NCI-H460 (cell line): ENCODE measurements at places on chromosomes 7 and 10. TPM values are rescaled to one million over a fixed set of nuclear protein-coding genes. Genes with fewer than 3 reads are reported as not detected.

SPDYE9 gene
- total RNA-seq = 0.54 and 0.55 TPM in 2 replicates

CALML5 gene
- total RNA-seq = not detected in 2 replicates

FAM3C gene
- total RNA-seq = 52.4 and 65.3 TPM in 2 replicates

OPALIN gene
- total RNA-seq = not detected in 2 replicates

MINDY4 gene
- 3.6 and 4.0 TPM in 2 replicates for total RNA-seq

CRHR2 gene
- not detected in 2 replicates for total RNA-seq

TNKS2 gene
- 27.4 and 33.8 TPM in 2 replicates for total RNA-seq

DNA sequence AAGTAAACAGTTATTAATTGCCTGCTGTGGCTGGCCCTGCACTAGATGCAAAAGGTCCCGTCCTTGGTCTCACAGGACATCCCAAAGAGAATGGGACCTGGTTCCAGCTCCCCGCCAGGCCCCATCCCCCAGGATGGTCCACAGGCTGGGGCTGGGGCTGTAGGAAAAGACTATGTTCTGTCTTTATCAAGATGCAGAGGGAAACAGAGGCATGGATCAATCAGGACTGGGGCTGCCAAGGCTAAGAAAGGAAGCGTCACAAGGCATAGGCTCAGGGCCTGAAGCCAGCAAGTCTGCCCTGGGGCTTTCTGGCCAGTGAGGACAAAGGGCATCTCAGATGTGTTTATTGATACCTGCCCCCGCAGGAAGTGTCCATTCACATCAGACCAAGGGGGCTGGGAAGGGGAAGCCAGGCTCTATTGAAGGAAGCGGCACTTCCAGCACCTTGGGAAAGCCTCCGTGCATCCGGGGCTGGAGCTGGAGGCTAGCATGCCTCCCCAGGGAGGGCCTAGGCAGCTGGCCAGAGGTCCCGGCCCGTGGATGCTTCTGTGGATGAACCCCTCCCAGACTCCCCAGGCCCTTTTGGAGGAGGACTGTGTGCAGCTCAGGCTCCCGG lies 5.8 kb downstream of the VSIR start:
- peak; percentile 48 for DNase-seq

GRCh38 chr7:46532571-46532970 lies 611.5 kb upstream of the IGFBP3 start:
- peak; percentile 84 for DNase-seq

GRCh38 chr10:93604146-93604545 lies 3.1 kb upstream of the RBP4 start:
- DNase-seq = no peak

GRCh38 chr10:84695902-84696301 lies 367.5 kb downstream of the CCSER2 start:
- no peak for DNase-seq

DNA sequence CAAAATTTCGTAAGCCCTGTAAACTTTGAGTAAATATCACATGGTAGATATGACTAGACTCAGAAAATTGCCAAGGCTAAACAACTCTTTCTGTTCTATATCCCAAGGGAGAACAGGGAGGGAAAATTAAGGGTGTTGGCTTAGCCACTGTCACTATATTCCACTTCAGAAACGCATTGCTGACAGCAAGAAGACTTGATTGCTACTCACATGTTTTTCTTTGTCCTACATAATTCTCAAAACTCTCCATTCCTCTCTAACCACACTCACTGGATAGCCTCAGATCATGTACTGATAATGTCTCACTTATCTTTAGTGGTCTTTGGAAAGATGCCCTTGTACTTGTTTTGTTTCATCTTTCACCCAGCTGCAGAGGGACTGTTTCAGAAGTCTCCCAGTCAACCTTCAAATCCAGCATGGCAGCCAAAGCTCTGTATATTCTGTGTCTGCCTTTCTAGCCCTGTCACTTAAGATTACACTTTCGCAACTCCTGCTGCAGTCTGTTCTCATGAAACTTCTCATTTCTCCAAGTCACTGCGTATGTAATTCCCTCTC lies 582.4 kb upstream of the FZD8 start:
- DNase-seq = peak; percentile 5

DNA sequence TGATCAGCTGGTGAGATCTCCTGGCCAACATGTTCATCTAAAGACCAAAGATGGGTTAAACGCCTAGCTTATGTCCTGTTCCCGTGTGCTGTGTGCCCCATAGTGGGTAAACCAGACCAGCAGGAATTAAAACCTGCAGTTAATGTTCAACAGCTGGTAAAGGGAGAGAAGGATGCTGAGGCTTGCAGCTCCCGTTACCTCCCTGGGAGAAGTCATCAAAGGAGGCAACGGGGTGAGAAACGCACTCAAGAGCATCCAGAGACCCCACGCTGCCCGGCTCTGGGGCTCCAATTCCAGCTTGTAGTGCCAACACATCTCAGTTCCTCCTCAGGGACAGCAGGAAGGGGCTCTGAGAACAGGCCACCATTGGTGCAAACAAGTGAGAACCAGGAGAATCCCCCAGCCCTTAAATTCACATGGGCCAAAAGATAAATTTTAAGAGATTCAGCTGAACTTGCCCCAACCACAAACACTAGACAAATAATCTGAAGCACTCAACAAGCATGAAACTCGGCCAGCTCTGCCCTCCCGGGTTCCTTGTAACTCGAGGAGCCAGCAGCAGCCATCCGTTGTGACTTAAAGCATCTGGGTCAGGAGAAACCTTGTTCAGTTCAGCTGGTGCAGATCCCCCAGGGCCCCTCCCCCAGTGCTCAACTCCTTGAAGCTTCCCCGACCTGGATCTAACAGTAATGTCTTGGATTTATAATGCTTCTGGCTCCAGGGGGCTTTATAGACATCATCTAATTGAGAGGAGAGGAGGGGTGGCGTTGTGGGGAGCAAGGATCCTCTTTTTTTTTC lies 29.4 kb downstream of the FAM241B start:
- no peak for DNase-seq

DNA sequence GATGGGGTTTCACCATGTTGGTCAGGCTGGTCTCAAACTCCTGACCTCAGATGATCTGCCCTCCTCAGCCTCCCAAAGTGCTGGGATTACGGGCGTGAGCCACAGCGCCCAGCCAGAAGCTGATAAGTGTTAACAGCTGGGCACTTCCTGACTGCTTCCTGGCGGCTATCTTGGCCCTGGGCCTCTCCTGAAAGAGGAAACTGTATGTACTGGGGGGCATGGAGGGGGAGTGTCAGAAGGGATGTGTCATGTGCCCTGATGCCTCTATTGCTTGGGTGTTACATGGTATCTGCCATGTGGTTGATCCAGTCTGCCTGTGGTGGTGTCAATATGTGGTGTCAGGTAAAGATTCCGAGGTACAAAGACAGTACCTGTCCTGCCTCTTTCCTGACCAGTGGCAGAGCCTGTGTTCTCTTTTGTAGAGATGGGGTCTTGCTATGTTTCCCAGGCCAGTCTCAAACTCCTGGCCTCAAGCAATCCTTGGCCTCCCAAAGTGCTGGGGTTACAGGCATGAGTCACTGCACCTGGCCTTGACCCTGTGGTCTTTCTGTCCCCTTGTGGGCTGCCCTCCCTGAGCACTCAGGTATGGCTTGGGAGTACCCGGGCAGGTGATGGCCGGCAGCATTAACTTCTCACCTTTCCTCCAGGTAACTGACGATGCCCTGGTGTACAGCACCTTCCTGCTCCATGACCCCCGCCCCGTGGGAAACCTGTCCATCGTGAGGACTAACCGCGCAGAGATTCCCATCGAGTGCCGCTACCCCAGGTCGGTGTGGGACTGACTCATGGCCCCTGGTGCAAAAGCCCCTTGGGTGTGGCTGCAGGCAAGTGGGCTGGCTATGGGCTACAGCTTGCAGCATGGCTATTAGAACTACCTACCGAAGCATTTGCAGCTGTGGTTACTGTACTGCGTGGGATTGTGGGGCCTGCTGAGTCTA lies 4.4 kb downstream of the ZP3 start:
- DNase-seq = no peak

DNA sequence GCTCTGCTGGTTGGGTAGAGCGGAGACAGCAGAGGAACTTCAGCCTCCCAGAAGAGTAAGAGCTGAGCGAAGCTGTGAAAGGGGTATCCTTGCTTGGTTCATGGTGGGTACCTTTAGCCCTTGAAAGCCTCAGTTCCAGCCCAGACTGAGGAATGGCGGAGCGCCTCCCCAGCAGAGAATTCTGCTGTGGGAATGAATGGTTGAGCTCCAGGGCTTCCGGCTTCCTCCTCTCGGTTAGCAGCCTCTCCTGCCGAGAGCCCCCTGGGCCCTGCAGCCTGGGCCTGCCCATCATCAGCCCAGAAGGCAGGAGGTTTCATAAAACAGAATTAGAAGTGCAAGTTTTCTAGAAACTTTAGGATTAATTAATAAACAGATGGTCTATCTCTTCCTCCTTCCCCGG lies 79.9 kb upstream of the ANLN start:
- no peak for DNase-seq

DNA sequence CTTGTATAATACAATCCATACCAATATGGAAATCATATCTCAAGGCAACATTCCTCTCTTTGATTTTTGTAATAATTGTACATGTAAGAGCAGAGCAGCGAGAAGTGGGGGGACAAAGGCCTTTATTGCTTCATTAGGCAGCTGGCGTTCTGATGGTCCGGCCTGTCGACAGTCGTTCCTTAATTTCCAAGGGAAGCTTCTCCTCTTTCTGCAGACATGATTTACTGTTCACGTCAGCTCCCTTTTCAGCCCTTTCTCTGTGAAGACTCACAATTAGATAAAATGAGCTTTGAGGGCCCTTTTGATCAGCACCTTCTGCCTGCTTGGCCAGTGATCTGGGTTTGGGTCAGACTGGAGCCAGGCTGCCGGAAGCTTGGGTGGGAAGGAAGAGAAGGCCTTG lies 65.6 kb upstream of the CTBP2 start:
- no peak for DNase-seq

GRCh38 chr10:11586170-11586569 lies 25.3 kb downstream of the USP6NL start:
- no peak for DNase-seq

DNA sequence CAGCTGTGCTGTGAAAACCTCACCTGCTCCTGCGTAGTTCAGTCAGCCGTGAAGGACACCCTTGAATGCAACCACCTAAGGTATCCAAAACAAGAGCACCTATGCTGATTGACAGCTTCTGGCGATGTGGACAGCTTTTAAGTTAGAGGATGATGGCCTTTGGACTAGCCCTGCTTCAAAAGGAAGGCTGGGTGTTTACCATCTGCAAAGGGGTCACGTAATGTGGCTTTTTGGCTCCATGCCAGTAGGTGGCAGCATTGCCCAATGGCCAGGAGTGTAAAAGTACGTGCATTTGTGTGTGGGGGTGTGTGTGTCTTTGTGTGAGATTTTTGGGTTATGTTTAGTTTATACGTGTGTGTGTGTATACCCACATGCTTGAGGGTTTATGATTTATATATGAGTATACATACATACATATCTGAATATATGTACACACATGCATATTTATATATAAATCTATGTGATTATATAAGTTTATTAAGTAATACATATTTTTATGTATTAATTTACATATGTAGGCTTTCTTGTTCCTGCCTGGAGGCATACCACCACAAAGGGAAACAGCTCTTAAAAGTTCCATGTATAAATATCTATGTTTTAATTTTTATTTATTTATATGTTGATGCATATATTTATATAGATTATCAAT lies 236.3 kb upstream of the ANKRD30A start:
- peak; percentile 28 for DNase-seq
